ENCODE measurements at places on chromosomes 16 and 17.

DNA sequence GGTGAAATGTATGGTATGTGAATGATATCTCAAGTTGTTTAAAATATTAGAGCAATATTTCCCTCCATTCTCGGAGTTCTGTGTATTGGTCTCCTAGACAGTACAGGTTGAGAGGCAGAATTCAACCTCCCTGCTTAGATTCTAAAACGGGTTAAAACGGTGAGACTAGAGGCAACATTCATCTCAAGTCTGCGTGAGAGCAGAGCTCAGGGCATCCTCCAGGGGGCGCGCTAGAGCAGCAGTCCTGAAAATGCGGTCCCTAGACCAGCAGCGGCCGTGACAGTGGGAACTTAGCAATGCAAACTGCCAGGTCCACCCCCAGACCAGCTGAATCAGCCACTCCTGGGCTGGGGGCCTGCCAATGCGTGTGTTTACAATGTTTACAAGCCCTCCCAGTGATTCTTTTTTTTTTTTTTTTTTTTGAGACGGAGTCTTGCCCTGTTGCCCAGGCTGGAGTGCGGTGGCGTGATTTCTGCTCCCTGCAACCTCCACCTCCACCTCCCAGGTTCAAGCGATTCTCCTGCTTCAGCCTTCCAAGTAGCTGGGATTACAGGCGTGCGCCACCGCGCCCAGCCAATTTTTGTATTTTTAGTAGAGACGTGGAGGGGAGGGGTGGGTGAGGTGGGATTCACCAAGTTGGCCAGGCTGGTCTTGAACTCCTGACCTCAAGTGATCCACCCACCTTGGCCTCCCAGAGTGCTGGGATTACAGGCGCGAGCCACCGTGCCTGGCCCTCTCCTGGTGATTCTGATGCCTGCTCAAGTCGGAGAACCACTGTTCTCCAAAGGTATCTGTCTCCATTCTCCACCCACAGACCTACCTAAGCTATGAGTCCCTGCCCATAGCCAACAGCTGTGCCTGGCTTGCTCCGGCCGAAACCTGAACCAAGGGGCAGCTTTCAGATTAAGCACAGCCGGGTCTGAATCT lies 24.2 kb downstream of the KLHL36 start:
- peak; percentile 85 for DNase-seq

GRCh38 chr17:6903326-6903900 lies 71.9 kb upstream of the TEKT1 start:
- DNase-seq: no peak

DNA sequence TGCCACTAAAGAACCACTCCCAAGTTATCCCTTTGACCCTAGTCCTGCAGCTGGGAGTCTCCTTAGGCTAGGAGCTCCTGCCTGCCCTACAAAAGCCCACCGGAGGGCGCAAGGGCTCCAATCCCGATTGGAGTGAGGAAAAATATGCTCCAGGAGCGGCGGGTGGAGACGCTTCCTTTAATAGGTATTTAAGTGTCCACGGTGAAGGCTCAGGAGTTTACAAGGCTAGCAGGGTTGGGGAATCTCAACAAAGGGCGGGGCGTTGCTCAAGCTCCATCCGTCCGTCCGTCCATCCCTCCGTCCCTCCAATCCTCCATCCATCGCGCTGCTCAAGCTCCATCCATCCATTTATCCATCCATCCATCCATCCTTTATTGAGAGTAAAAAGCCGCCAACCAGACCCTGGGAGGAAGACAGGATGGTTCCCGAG lies 556 bp upstream of the SPNS1 start:
- peak; percentile 56 for DNase-seq

- DNase-seq: no peak
Measured at GRCh38 chr17:36011201-36011600, 6.6 kb downstream of the CCL23 start.

GRCh38 chr17:32693194-32693897 lies 183.6 kb downstream of the MYO1D start:
- DNase-seq: no peak
